ENCODE measurements at places on chromosomes 2 and 18.

DNA sequence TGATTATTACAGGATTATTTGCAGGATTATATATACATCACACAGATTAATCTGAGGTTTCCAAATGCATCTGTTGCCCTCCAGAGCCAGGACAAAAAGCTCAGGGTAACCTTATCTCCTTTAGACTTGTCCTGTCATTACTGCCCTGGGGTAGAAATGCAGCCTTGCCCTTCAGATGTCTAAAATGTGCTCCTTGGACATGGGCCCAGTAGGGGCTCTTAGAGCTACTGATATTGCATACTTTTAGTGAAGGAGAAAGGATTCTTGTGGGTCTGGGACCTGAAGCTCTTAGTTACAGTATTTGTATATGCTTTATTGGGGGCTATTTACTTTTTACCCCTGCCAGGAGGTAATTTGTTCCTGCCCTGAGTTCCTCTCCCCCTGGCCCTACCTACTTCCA, 56.1 kb downstream of the PRKRA start:
- no peak for DNase-seq

- DNase-seq: no peak
Observed at GRCh38 chr2:54578648-54579045, 122.5 kb downstream of the SPTBN1 start.

- DNase-seq: no peak
Observed at GRCh38 chr18:36186461-36187192, 670 bp upstream of the MOCOS start.

DNA sequence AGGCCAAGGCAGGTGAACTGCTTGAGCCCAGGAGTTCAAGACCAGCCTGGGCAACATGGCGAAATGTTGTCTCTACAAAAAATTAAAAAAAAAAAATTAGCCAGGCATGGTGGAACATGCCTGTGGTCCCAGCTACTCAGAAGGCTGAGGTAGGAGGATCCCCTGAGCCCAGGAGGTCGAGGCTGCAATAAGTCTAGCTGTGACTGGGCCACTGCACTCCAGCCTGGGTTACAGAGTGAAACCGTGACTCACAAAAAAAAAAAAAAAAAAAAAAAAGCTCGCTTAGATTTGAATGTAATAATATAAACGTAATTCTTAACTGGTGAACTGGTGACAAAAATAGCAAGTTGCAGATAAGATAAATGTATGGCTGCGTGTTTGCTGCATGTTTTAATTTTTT, 56.5 kb downstream of the TFCP2L1 start:
- no peak for DNase-seq

GRCh38 chr2:150472511-150472899, 15.0 kb downstream of the RND3 start:
- no peak for DNase-seq
